Endothelial cell of umbilical vein (primary cell): ENCODE measurements at places on chromosomes 13 and 19. TPM values are rescaled to one million over a fixed set of nuclear protein-coding genes. Genes with fewer than 3 reads are reported as not detected.

Gene ENOX1
- 0.28 and 0.97 TPM in 2 replicates for total RNA-seq

Gene GJB6
- not detected in 2 replicates for total RNA-seq

Gene TEX29
- total RNA-seq, result not detected in 2 replicates

Gene NTF4
- total RNA-seq, result not detected in 2 replicates

- H3K36me3 ChIP-seq, result peaks cover 14% of the 10 kb centered on the region
- peak overlapping the region; percentile 32 for H3K4me3 ChIP-seq
- no peak for DNase-seq
- H3K27ac ChIP-seq, result peak overlapping the region; percentile 92
- H3K27me3 ChIP-seq, result no peaks in the 10 kb centered on the region
Observed at GRCh38 chr19:47272448-47273312, 2.0 kb upstream of the INAFM1 start.

GRCh38 chr13:113369881-113370280 is 6.0 kb upstream of the GRTP1 start:
- H3K27me3 ChIP-seq, result no peaks in the 10 kb centered on the region
- H3K36me3 ChIP-seq, result no peaks in the 10 kb centered on the region
- H3K4me1 ChIP-seq, result no peaks in the 10 kb centered on the region

DNA sequence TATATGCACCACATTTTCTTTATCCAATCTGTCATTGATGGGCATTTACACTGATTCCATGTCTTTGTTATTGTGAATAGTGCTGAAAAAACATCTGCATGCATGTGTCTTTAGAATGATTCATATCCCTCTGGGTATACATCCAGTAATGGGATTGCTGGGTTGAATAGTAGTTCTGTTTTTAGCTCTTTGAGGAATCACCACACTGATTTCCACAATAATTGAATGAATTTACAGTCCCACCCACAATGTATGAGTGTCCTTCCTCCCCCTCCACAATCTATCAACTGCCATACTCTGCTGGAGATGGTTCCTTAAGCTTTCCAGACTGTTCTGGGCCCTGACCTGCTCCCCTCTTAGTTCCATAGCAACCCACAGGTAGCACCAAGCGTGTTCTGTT is 667.0 kb downstream of the LIG4 start:
- H3K27me3 ChIP-seq, result no peaks in the 10 kb centered on the region
- H3K36me3 ChIP-seq, result no peaks in the 10 kb centered on the region
- H3K4me1 ChIP-seq, result no peaks in the 10 kb centered on the region
- H3K4me3 ChIP-seq, result no peak overlapping the region
- H3K27ac ChIP-seq, result no peak overlapping the region
- no peak for DNase-seq

- H3K36me3 ChIP-seq, result no peaks in the 10 kb centered on the region
- no peak overlapping the region for H3K27ac ChIP-seq
- peaks cover 2% of the 10 kb centered on the region for H3K4me1 ChIP-seq
- DNase-seq, result no peak
- no peak overlapping the region for H3K4me3 ChIP-seq
- no peaks in the 10 kb centered on the region for H3K27me3 ChIP-seq
Observed at GRCh38 chr13:85278851-85279250, 520.4 kb downstream of the SLITRK6 start.

DNA sequence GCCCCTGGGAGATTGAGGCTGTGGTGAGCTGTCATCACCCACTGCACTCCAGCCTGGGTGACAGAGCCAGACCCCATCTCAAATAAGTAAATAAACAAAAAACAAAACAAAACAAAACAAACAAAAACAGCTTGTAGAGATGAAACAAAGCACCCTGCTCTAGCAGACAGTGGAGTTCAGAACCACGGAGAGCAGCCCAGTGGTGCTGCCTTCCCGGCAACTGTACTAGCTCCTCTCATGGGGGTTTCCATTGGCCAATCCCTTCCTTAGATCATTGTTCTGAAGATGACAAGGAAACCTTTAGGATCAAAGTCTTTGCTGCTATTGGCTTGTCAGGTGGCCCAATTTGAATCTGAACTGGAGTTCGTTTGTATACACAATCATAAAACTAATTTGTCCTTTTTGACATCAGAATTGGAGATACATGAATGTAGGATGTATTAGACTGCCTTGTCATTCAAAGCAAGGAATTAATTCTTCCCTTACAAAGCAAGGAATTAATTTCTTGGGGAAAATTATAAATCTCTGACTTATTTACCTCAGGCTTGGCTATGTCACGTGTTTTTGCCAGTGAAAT is 19.7 kb upstream of the SYCN start:
- H3K4me3 ChIP-seq, result no peak overlapping the region
- DNase-seq, result peak; percentile 22
- no peak overlapping the region for H3K27ac ChIP-seq
- H3K27me3 ChIP-seq, result no peaks in the 10 kb centered on the region
- H3K36me3 ChIP-seq, result no peaks in the 10 kb centered on the region
- no peaks in the 10 kb centered on the region for H3K4me1 ChIP-seq

DNA sequence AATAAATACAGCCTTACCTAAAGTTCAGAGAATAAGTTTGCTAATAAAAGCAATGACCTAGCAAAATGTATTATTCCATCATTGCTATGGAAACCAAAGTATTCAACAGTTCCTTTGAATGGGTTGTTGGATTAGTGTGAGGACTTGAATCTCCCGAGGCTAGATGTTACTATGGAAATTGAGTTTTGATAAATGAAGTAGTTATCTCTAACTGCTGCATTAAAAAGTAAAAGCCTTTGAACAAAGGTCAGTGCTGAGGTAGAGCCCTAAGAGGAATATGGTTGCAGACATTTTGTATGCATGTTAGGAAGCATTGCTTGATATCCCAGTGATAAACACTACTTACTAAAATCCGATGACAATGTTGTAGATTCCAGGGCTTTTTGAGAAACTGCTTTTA is 6.2 kb downstream of the KLF5 start:
- DNase-seq, result no peak
- no peaks in the 10 kb centered on the region for H3K27me3 ChIP-seq
- no peak overlapping the region for H3K4me3 ChIP-seq
- H3K36me3 ChIP-seq, result no peaks in the 10 kb centered on the region

GRCh38 chr19:33404506-33405253 is 31.2 kb downstream of the CEBPG start:
- H3K4me1 ChIP-seq, result no peaks in the 10 kb centered on the region
- no peak overlapping the region for H3K4me3 ChIP-seq
- no peak for DNase-seq
- H3K36me3 ChIP-seq, result no peaks in the 10 kb centered on the region
- H3K27ac ChIP-seq, result no peak overlapping the region
- H3K27me3 ChIP-seq, result no peaks in the 10 kb centered on the region

- H3K4me3 ChIP-seq, result no peak overlapping the region
- no peaks in the 10 kb centered on the region for H3K36me3 ChIP-seq
- no peak overlapping the region for H3K27ac ChIP-seq
Observed at GRCh38 chr13:75566658-75567057, 17.1 kb downstream of the UCHL3 start.

GRCh38 chr19:35986664-35987570 is 8.1 kb upstream of the SDHAF1 start:
- no peak for DNase-seq
- no peak overlapping the region for H3K27ac ChIP-seq
- H3K36me3 ChIP-seq, result no peaks in the 10 kb centered on the region
- H3K4me1 ChIP-seq, result no peaks in the 10 kb centered on the region
- H3K27me3 ChIP-seq, result peaks cover 5% of the 10 kb centered on the region

GRCh38 chr13:108760129-108760528 is 130.7 kb downstream of the MYO16 start:
- H3K4me1 ChIP-seq, result no peaks in the 10 kb centered on the region
- H3K27me3 ChIP-seq, result no peaks in the 10 kb centered on the region
- H3K27ac ChIP-seq, result no peak overlapping the region
- H3K4me3 ChIP-seq, result no peak overlapping the region
- H3K36me3 ChIP-seq, result no peaks in the 10 kb centered on the region

GRCh38 chr13:65387743-65388347 is 1842.3 kb downstream of the PCDH9 start:
- H3K27me3 ChIP-seq, result no peaks in the 10 kb centered on the region
- H3K27ac ChIP-seq, result no peak overlapping the region
- no peak for DNase-seq
- H3K36me3 ChIP-seq, result no peaks in the 10 kb centered on the region
